ENCODE measurements at places on chromosomes 12 and 14.

DNA sequence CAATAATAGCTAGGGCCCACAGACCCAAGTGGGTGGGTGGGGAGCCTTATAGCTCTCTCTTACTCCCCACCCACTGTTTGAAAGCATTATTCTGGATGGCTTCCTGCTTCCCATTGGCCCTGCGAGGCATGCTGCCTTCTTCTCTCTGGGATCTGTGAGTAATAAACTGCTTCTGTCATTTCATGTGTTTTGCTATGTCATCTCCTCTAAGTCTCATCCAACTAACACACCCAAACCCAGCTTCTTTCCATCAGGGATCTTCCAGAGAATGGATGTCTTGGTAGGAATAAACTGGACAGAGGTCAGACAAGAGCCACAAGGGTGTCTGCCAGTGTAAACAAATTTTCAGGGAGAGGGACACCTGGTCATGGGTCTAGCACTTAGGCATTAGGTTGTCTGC lies 66.4 kb upstream of the BDKRB2 start:
- DNase-seq, result no peak

DNA sequence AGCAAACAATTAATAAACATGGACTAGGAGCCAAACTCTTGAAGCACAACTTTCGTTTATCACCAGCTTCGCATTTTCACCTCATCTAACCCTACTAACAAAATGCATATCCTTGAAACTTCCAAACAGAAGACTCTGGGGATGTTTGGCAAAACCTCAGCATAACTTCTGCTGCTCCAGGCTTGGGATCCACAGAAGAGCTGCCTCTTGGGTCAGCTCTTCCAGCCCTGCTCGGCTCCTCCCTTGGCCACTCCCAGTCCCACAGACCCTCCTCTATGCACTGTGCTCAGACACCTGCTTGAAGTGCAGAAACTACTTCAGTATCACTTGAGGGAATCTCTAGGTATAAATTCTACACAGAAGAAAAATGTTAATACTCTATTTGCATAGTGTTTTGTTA lies 110.0 kb upstream of the AMIGO2 start:
- DNase-seq, result no peak

- no peak for DNase-seq
These were observed 648.1 kb downstream of the BCL11B start for GRCh38 chr14:98623788-98624415.

DNA sequence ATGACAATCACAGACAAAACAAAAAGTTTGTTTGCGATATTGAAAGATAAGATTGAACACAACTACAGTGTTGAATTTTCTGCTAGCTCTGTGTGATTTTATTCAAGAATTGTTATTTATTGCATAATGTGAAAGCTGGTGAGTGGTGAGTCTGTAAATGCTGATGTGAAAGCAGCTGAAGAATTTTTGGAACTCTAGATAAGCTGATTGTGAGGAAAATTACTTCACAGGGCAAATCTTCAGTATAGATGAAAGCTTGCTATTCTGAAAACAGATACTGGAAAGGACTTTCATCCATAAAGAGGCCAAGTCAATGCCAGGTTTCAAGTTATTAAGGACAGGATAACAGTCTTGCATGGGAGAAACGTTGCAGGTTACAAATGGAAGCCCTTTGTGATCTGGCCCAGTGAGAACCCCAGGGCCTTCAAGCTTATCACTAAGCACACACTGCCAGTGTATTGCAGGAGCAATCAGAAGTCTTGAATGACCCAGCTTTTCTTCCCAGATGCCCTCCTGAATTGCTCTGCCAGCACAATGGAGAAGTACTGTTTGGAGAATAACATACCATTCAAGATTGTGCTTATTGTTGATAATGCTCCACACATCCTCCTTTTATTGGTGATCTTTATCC lies 153.7 kb downstream of the PCNX1 start:
- no peak for DNase-seq

DNA sequence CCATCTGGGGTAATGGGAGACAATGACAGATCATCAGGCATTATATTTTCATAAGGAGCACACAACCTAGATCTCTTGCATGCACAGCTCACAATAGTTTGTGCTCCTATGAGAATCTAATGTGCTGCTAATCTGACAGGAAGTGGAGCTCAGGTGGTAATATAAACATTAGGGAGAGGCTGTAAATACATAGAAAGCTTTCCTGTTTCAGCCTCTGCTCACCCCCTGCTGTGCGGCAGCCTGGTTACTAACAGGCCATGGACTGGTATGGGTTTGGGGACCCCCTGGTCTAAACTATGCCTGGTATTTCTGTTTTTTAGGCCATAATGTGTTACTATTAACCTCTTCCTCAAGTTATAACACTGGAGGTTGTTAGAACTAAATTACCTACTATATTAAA lies 1373.7 kb downstream of the LRFN5 start:
- DNase-seq, result no peak

DNA sequence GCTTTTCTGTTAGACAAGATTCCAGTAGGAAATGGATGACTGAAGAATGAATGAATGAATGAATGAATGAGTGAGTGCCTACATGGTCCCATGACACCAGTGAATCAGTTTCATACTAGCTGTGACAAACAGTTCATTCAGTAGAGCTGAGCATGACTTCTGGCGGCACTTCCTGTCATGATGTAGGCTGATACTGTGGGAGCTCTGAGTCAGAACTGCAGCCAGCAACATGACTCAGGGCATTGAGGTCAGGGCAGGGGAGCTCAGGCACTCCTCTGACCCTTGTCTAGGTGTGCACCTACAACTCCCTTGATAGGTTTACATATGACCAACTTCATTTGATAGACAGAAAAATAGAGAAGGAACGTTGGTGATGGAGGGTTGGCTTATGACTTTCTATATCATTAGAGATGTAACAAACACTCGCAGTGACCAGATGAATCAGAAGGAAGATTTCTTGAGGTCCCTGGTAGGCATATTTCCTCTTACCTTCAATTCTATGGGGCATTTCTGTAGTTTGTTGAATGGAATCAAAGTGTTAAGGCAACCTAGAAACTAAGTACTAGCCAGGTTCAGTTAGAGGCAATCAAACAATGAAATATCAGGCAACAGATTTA lies 139.3 kb upstream of the ARHGAP5 start:
- DNase-seq, result no peak

DNA sequence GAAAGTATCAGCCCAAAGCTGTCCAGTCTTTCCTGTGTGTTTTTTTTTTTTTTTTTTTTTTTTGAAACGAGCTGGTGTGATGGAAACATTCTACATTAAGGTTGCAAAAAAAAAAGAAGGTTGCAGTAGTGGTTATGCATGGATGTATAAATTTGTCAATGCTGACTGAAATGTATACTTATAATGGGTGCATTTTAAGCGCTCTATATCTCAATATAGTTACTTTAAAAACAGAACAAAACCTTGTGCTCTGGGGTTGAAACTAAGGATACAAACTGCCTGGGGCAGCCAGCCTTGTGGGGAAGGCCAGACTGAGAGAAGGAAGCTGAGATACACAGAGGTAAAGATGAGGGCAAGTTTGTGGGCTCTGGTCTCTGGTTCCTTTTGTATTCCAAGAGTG lies 87.3 kb upstream of the RMST start:
- no peak for DNase-seq

- DNase-seq, result no peak
These were observed 341.6 kb downstream of the EMP1 start for GRCh38 chr12:13538136-13538535.

DNA sequence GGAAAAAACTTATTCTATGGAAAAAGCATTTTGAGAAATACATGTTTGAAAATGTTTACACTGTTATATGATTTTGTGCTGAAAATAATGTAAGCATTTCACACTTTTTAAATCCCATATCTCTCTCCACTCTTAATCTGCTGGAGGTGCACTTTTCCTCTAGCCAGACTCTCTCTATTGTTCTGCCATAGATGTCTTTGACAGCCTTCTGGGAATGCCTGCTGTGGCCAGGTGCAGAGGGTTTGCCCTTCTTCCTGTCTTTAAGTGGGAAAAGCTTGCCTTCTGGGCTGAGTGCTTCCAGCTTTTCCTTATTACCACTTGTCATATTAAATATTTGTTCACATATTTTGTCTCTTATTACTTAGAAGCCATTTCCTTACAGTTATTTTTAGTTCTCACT lies 60.1 kb upstream of the PPM1H start:
- DNase-seq, result peak; percentile 65

DNA sequence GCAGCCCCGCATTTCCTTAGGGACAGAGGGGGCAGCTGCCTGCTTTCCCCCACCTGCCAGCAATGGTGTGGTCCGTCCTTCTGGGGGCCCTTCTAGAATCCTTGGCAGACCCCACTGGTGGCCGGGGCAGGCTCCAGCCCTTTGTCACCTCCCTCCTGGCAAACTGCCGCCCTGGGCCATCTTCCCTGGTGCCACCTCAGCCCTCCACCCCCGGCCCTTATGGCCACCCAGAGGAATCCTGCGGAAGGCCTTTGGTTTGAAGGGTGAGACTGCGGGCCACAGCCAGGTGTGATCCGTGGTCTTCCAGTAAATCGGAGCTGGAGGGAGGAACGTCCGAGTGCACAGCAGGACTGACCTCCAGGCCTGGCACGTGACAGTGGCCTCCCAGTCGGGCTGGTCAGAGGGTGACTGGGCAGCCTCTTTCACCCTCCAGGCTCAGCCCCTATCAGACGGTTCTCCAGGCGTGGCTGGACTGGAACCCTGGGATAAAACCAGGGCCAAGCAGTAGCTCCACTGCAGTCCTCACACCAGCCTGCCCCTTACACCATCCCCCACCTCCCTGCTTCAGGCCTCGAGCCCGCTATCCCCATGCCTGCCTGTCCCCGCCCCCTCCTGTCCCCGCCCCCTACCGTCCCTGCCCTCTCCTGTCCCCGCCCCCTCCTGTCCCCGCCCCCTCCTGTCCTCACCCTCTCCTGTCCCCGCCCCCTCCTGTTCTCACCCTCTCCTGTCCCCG lies 12.4 kb downstream of the FBRSL1 start:
- no peak for DNase-seq

GRCh38 chr12:75876832-75877762 lies 154.5 kb downstream of the PHLDA1 start:
- DNase-seq, result no peak

DNA sequence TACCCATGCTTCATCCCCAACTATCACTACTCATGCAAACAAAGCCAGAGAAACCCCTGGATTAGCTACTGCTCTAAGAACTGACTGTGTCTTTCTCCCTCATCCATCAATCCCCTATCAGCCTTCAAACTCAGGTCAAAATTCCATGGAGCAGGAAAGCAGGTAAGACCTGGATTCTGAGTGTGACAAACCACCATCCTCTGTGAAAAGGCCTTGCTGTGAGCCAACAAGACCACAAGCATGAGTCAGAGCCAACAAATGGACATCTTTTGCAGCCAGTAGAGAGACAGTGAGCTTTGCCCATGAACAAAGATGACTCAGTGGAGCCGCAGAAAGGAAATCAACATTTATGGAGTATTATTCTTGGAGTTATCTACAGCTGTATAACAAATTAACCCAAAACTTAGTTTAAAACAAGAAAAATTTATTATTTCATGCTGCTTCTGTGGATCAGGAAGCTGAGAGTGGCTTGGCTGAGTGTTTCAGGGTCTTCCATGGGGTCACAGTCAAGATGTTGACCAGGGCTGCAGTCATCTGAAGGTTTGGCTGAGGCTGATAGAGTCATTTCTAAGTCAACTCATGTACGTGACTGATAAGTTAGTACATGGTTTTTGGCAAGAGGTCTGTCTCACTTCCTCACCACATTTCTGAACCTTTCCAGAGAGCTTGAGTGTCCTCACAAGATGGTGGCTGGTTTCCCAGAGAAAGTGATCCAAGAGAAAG lies 61.1 kb downstream of the PITPNM2 start:
- DNase-seq, result no peak

DNA sequence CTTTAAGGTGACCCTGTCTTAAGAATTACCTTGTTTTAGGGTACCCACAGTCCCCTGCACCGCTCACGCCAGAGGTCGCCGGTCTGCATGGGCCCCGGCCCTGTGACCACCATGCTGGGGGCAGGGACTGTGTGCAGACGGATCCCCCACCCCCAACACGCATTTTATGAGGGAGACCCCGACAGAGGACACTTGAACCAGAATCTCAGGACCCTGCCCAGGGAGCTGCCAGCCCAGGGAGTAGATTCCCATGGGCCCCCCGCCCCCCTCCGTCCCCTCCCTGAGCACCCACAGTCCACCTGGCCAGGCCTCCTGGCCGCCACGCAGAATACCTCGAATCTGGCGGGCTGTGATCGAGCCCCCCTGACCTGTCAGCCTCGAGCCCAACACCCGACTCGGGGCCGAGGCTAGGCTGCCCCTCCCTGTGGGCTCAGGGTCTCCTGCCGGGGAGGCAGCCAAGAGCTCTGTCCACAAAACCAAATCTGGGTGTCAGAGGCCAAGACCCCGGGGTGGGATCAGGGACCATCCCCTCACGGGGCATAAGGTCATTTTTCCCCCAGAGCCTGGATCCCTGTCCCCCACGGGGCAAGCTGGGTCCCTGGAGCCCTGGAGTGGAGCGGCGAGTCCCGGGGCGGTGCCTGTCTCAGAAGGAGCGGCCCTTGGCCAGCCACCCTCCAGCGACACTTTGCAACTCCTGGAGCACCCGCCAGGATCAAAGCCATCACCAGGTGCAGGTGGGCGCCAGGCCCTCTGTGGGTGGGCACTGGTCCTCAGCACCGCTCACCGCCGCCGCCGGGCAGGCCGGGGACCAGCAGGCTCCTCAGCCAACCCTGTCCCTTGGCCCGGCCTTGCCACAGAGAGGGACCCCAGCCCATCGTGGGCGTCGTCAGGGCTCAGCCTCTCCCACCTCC lies 155.8 kb upstream of the PKP2 start:
- no peak for DNase-seq

DNA sequence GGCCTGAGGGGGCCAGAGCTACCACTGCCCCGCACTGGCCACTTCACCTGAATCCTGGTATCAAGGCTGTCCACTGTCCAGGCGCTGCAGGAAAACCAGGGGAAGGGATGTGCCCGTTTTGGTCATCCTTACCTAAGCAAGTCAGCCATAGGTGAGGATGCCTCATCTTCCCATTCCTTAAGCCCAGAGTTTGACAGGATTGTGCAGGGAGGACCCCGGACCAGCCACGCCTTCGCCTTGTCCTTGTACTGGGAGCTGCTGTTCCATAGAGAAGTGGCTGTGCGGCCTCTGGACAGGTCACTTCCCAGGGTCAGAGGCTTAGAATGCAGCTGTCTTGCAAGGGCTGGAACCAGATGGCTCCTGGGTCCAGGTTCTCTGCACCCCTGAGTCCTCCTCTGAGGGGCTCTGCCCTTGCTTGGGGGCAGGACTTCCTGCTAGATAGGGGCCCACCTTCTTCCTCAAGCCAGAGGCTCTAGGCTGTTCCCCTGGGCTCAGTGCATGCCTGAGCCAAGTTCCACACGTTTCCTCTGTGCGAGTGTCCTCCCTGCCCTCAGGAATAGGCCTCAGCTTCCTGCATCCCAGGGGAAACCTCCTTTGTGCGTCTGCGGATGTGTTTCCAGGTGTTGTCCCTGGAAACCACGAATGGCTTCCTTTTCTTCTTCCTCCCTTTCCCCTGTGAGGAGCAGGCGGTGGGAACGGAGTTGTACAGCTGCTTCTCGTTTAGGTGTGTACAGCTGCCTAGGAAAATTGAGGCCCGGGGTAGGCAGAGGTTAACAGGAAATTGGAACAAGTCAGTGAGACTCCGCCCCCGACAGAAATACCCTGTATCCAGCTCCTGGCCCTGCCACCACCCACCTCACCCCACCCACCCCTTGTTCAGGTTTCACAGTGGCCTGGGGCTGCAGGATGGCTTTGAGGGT lies 54.3 kb upstream of the RIN3 start:
- DNase-seq, result no peak

Data from NCI-H2029 treated with DMSO at 0.1 percent for 48 hours (cell line).